Dorsolateral prefrontal cortex (tissue), 122 donors: ENCODE measurements at places on chromosomes 1 and 21.

DNA sequence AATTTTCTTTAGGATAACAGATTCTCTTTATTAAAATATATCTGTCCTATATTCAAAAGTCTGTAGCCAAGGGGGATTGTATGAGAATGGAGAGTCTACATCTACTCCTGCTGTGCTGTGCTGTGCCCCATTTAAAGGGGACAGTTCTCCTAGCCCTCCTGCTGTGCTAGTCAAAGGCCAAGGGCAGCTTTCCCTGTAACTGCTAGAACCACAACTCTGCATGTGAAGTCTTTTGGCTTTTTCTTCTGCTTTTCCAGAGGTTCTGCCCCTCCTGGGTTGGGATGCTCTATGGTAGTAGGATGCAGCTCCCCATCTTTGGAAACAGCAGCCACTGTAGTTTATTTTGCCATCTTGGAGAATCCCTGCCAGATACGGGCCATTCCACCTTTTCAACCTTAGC lies 197.5 kb upstream of the JUN start:
- DNase-seq = no peak

DNA sequence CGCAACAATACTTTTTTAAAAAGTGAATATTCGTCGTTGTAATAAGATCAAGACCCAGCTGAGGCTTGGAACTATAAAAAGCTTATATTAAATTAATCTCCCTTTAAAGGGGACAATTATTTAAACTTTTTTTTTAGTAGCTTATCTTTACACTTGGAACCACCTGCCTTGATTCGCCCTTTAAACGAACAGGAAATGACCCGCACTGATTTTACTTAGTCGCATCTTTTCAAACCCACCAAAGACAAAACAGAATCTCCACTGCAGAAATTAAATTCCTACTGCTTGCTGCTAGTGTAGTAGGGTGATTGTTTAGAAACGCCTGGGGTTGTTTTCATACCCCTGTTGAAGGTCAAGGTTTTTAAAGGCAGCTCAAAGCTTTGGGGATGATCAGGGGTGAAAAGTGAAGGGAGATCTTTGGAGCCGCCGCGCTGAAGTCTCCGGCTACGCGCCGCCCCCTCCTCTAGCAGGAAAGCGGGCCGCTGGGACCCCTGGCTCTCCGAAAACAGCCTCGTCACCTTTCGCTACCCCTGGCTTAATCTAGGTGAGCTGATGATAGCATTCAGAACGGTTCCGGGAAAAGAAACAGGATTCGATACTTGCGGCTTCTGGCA lies 163.4 kb downstream of the RUNX1 start:
- DNase-seq = no peak

DNA sequence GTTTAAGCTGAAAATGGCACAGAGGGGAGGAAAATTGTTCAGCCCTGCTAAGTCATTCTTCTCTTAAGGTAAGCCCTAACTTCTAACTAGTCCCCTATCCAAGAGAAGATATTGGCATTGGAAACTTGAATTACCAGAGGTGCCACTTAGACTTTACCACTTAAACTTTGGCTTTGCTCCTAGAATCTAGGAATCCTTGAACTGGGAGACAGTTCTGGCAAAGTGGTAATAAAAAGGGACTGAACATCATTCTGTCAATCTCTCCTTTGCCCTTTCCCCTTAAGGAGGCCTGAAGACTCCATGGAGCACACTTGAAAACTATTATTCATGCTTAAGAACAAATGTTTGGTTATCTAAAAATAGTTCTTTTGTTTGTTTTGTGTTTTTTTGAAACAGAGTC lies 8.4 kb downstream of the ATP1A4 start:
- DNase-seq = no peak

- DNase-seq = no peak
Observed at GRCh38 chr1:34361781-34362357, 185.2 kb downstream of the C1orf94 start.

DNA sequence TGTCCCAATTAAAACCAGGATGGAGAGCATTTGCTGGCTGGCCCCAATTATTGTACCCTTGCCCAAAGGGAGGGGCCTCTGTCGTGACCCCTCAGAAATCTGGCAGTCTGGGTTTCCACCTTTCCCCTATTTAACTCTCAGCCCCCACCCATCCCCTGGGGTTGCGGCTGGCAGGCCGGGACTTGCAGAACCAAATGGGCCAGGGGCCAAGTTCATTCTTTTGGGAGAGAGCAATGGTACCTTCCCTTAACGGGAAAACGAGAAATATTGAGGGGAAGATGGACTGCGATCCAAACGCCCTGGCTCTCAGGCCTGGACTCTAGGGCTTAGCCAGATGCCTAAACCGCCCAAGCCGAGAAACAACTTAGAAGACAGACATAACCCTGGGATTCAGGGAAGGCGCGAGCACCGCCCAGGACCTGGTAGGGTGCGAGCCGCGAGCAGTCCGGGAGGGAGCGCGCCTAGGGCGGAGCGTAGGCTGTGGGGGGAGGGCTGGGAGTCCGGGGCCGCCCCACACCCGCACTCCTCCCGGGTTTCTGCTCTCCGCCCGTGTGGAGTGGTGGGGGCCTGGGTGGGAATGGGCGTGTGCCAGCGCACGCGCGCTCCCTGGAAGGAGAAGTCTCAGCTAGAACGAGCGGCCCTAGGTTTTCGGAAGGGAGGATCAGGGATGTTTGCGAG lies at the start of gene SLC27A3:
Gene SLC27A3 (plus strand): TSS at position 628 of the 678 bp plus-strand sequence. CDS start 91 bp downstream, outside the sequence.
- peak; percentile 74 for DNase-seq

DNA sequence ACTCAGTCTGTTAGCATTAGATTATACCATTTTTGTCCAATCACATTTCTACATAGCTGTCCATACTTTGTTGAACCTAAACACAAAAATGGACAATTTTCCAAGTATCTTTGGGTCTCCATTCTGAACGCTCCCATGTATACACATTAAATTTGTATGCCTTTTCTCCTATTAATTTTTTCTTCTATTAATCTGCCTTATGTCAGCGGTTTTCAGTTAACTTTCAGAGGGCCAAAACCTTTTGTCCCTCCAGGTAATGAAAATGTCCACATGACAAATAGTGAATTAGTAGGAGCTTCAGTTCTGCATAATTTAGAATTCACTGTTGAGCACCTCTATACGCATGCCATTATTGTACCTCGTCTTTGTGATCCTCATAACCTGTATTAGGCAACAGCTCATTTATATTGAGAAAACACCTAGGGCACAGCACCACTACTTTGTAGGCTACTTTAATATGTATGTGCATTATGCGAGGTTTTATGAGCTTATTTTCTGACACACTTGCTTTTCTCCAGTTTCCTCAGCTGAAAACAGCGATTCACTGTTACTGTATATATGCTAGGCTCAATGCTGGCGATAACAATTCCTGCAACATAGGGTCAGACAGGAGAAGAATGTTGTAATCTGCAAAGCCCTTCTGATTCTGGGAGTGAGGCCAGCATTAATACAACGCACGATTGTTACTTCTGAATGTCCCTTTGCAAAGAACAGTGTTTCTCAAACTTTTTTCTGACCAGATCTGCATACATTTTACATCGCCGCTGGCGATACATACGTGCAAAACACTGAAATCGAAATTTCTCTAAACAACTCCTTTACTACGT lies 1.1 kb upstream of the ABCD3 start:
- peak; percentile 33 for DNase-seq

DNA sequence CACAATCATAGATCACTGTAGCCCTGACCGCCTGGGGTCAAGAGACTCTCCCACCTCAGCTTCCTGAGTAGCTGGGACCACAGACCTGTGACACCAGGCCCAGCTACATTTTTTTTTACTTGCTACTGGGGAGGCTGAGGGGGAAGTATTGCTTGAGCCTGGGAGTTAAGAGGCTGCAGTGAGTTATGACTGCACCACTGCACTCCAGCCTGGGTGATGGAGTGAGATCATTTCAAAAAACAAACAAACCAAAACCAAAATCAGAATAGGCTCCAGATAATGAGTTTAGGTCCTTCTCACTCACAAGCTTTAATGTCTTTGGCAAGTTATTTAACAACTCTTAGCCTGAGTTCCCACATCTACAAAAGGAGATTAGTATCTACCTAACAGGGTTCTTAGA lies 22.8 kb downstream of the WDR26 start:
- no peak for DNase-seq

DNA sequence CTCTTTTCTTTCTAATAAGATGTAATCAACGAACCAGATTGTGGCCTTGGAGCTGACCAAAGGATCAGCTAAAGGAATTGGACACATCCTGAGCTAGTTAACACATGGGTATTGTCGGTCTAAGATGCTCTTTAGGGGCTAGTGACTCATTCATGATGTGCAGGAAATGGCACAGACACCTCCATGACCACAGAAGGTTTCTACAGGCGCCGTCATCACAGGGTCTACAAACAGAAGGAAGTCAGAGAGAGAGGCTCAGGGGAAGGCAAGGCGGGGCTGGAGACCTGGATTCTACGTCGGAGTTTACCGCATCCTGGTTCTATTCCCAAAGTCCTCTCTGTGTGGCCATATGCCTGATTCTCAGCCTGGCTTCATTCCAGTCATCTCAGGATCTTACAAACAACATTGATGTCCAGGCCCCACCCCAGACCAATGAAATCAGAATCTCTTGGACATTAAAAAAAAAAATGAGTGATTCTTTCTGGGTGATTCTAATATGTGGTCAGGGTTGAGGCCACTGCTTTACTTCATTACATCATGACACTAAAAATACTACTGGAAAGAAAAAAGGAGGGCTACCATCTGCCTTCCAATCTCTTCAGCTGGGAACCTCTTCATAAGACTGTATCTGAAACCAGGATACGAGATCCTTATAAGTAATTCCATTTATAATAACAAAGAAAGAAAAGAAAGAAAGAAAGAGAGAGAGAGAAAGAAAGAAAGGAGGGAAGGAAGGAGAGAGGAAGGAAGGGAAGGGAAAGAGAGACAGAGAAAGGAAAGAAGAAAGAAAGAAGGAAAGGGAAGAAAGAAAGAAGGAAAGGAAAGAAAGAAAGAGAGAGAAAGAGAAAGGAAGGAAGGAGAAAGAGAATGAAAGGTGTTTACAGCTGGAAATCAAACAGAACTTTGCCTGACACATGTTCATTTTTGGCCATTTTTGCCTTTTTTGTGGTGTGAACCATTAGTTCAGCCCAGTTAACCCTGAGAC lies 11.6 kb upstream of the KCNJ15 start:
- DNase-seq = no peak

DNA sequence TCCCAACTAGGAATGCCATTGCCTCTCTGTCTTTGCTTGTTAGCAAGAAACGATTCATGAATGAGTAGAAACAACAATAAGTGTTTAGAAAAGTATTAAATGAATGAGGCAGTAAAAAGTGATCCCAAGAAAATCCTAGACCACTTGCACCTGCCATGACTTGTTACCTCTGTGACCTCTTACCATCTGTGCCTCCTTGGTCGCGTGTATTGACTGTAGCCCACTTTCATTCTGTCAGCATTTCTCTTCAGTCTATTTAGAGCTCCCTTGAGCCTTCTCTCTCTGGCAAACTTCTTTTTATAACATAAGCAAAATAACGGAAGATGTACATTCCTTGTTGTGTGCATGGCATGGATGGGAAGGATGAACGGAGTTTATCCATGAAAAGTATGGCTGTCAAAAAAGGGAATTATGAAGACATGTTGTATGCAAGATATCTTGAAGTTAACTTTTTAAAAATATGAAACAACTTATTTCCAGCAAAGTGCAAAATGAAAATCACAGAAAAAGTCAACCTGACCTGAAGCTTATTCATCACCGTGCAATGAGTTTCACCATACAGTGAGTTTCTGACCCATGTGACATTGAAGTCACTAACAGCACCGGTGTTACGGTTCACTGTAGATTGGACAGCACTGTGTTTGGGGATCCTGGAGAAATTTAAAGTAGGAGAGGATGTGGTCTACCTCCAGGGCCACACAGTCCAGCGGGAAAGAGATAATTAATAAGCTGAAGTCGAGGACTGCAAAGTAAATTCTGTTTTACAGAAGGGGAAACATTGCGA lies 47.7 kb downstream of the KCNK1 start:
- DNase-seq = no peak

DNA sequence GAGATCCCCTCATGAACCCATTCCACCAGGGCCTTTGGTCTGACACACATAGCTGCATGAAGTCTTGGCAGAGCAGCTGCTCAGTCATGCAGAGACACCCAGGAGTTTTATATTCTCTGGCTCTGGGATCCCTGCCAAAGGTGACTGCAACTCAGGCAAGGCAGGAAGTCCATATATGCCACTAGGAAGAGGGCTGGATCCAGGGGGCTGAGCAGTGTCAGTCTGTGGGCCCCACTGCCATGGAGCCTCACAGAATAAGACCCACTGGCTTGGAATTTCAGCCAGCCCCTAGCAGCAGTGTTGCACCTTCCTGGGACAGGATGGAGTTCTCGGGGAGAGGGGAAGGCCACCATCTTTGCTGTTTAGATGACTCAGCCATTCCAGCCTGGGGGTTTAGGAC lies 199.7 kb downstream of the TBX15 start:
- no peak for DNase-seq

GRCh38 chr1:186304982-186305949 lies 69.8 kb downstream of the TPR start:
- DNase-seq = no peak

DNA sequence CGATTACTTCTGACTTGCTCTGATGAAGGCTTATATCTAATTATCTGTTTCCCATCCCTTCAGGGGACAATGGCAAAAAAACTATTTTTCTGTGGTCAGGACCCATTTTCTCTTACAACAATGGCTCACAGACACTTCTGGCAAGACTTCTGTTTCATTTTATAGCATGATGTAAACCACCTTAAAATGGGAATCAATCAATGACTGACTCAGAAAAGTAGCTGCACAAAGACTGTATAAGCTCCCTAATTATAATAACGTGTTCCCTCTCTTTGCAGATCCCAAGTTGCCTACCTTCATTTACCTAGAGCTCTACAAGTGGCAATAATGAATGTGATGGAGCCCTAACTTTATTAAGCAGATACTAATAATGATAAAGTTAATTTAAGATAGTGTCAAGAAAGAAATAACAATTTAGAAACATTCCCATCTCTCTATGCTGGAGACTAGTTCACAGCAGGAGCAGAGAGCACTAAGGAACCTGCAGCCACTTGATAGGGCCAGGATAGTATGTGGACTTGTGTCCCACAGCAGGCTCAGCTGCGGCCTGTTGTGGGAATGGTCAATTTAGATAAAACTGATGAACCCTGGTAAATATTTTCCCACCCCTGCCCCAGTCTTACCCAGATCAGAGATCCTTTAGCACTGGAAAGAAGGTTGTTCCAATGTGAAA lies 538 bp downstream of the GBP2 start:
- no peak for DNase-seq
